ENCODE measurements at places on chromosomes 7 and 10. TPM values are rescaled to one million over a fixed set of nuclear protein-coding genes. Genes with fewer than 3 reads are reported as not detected.

FAM131B gene
- total RNA-seq: 1.3 TPM

SFRP5 gene
- total RNA-seq: not detected

IFIT1B gene
- under 0.01 TPM for total RNA-seq

UPK3BL2 gene
- 4.2 TPM for total RNA-seq

ANXA8L1 gene
- not detected for total RNA-seq

CALML5 gene
- not detected for total RNA-seq

NANOS1 gene
- total RNA-seq: 1.5 TPM

FAM204A gene
- 59.9 TPM for total RNA-seq

FAM25C gene
- total RNA-seq: not detected

TEX47 gene
- not detected for total RNA-seq

All from hair follicle dermal papilla cell (primary cell).